ENCODE measurements at places on chromosomes 6 and 20. TPM values are rescaled to one million over a fixed set of nuclear protein-coding genes. Genes with fewer than 3 reads are reported as not detected.
A peak's percentile ranks its signal among the peaks of the same experiment; 100 is the strongest.

FERMT1 gene
- not detected for polyA plus RNA-seq

THBD gene
- 0.78 TPM for polyA plus RNA-seq

GRCh38 chr6:29965563-29965872 lies 23.2 kb downstream of the HLA-A start:
- no peak overlapping the region for H3K4me3 ChIP-seq
- H3K4me1 ChIP-seq = peaks cover 25% of the 10 kb centered on the region
- H3K27ac ChIP-seq = peak overlapping the region; percentile 66
- no peak for DNase-seq

MEI4 gene
- not detected for polyA plus RNA-seq

ELOVL4 gene
- polyA plus RNA-seq = not detected
